Astrocyte (in vitro differentiated cells and primary cell): ENCODE measurements at places on chromosomes 13 and 19. TPM values are rescaled to one million over a fixed set of nuclear protein-coding genes. Genes with fewer than 3 reads are reported as not detected.
A peak's percentile ranks its signal among the peaks of the same experiment; 100 is the strongest.

Gene WDR87
- total RNA-seq = not detected in 2 replicates

Gene KLK4
- not detected in 2 replicates for total RNA-seq

Gene ZNF177
- total RNA-seq = 1.2 and 1.7 TPM in 2 replicates

Gene ZNF835
- total RNA-seq = not detected in 2 replicates

Gene GRWD1
- total RNA-seq = 35.6 and 41.4 TPM in 2 replicates

Gene EDNRB
- total RNA-seq = 3.2 and 3.7 TPM in 2 replicates

Gene TUBA3C
- total RNA-seq = not detected in 2 replicates

Gene NMRK2
- 0.73 TPM in 1 of 2 replicates, not detected in the other for total RNA-seq

Gene FUT3
- total RNA-seq = 0.14 and 0.84 TPM in 2 replicates

Gene MAP4K1
- 0.87 and 1.7 TPM in 2 replicates for total RNA-seq

Gene FGF22
- 0.25 TPM in 1 of 2 replicates, not detected in the other for total RNA-seq

Gene ZNF536
- 0.22 and 0.43 TPM in 2 replicates for total RNA-seq

Gene PINLYP
- 0.30 and 0.96 TPM in 2 replicates for total RNA-seq

Gene ZNF541
- total RNA-seq = not detected in 2 replicates

Gene MBD3L3
- total RNA-seq = not detected in 2 replicates

Gene NOVA2
- total RNA-seq = 10.7 and 11.1 TPM in 2 replicates

Gene ZNF729
- total RNA-seq = not detected in 2 replicates

GRCh38 chr19:6211632-6212402, 68.0 kb downstream of the MLLT1 start:
- H3K36me3 ChIP-seq = no peaks in the 10 kb centered on the region
- no peak for DNase-seq
- no peaks in the 10 kb centered on the region for H3K27me3 ChIP-seq
- H3K27ac ChIP-seq = no peak overlapping the region

- peaks cover 4% of the 10 kb centered on the region for H3K4me1 ChIP-seq
- peak; percentile 63 for DNase-seq
- H3K36me3 ChIP-seq = no peaks in the 10 kb centered on the region
- no peak overlapping the region for H3K4me3 ChIP-seq
- H3K27me3 ChIP-seq = peaks cover 24% of the 10 kb centered on the region
Observed at GRCh38 chr19:42450314-42450934, 7.7 kb upstream of the CXCL17 start.

DNA sequence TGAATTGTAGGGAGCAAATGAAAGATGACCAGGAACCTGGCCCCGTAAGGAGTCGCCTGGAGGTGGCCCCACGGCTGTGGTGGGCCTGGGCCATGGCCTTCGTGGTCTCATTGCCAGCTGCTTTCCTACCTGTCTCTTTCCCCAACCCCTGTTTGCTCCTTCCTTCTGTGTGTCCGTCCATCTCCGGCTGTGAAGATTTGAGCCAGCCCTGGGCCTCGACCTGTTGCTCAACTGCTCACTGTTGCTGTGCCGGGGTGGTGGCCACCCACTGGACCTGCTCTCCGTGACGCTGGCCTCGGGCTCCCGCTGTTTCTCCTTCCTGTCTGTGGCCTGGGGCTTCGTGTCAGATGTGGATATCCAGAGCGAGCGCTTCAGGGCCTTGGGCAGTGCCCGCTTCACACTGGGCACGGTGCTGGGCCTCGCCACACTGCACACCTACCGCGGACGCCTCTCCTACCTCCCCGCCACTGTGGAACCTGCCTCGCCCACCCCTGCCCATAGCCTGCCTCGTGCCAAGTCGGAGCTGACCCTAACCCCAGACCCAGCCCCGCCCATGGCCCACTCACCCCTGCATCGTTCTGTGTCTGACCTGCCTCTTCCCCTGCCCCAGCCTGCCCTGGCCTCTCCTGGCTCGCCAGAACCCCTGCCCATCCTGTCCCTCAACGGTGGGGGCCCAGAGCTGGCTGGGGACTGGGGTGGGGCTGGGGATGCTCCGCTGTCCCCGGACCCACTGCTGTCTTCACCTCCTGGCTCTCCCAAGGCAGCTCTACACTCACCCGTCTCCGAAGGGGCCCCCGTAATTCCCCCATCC, 8.5 kb downstream of the DBP start:
- peaks cover 14% of the 10 kb centered on the region for H3K4me1 ChIP-seq
- H3K27ac ChIP-seq = no peak overlapping the region
- H3K4me3 ChIP-seq = no peak overlapping the region
- no peaks in the 10 kb centered on the region for H3K27me3 ChIP-seq
- DNase-seq = no peak
- H3K36me3 ChIP-seq = no peaks in the 10 kb centered on the region

- no peaks in the 10 kb centered on the region for H3K4me1 ChIP-seq
- no peaks in the 10 kb centered on the region for H3K27me3 ChIP-seq
- no peaks in the 10 kb centered on the region for H3K36me3 ChIP-seq
- no peak overlapping the region for H3K27ac ChIP-seq
- H3K4me3 ChIP-seq = no peak overlapping the region
- DNase-seq = peak; percentile 14
Observed at GRCh38 chr13:112522578-112522977, 65.4 kb downstream of the TUBGCP3 start.

- no peak for DNase-seq
- H3K27ac ChIP-seq = no peak overlapping the region
- no peaks in the 10 kb centered on the region for H3K4me1 ChIP-seq
- no peak overlapping the region for H3K4me3 ChIP-seq
- peaks cover 22% of the 10 kb centered on the region for H3K36me3 ChIP-seq
Observed at GRCh38 chr19:49801401-49801888, 11.6 kb downstream of the FUZ start.

DNA sequence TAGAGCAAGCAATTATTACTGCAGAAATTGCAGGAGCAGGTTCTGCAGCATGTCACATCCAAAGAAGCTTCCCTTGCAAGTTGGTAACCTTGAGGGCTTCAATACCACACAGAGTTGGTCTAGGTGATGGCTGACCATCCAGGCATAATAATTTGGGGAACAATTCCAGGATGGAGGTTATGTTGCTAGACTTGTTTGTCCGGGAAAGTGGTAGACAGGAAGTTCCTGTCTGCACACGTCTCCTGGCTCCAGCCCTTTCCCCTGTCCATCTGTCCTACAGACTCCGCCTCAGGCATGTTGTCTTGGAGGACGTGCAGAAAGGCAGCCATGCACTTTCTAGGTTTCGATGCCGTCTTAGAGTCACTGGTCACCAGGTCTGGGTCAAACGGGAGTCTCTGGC, 26.0 kb downstream of the DPRX start:
- no peaks in the 10 kb centered on the region for H3K27me3 ChIP-seq
- H3K36me3 ChIP-seq = no peaks in the 10 kb centered on the region
- DNase-seq = no peak
- no peak overlapping the region for H3K27ac ChIP-seq
- no peaks in the 10 kb centered on the region for H3K4me1 ChIP-seq

- H3K27me3 ChIP-seq = no peaks in the 10 kb centered on the region
- H3K36me3 ChIP-seq = no peaks in the 10 kb centered on the region
- H3K4me1 ChIP-seq = no peaks in the 10 kb centered on the region
- peak; percentile 82 for DNase-seq
- no peak overlapping the region for H3K4me3 ChIP-seq
Observed at GRCh38 chr13:80116107-80116506, 224.8 kb downstream of the SPRY2 start.

- H3K27me3 ChIP-seq = no peaks in the 10 kb centered on the region
- DNase-seq = no peak
- H3K27ac ChIP-seq = no peak overlapping the region
- H3K36me3 ChIP-seq = no peaks in the 10 kb centered on the region
- no peaks in the 10 kb centered on the region for H3K4me1 ChIP-seq
- H3K4me3 ChIP-seq = no peak overlapping the region
Observed at GRCh38 chr13:41231025-41231677, 32.2 kb downstream of the MTRF1 start.

DNA sequence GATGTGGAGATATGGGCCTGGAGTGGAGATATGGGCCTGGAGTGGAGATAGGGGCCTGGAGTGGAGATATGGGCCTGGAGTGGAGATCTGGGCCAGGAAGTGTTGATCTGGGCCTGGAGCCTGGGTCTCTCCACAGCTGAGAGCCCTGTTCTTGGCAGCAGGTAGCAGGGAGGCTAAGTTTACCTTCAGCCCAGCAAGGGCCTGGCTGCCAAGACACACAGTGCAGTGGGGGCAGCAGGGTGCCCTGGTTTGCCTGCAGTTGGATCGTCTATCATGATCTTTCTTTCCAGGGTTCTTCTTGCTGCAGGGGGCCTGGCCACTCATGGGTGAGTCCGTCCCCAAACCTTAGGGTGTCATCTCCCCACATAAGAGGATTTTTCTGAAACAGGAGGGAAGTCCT, 687 bp downstream of the KIR3DL2 start:
- H3K4me3 ChIP-seq = no peak overlapping the region
- H3K4me1 ChIP-seq = no peaks in the 10 kb centered on the region
- no peak overlapping the region for H3K27ac ChIP-seq
- no peaks in the 10 kb centered on the region for H3K27me3 ChIP-seq

GRCh38 chr19:31519256-31519655, 170.0 kb upstream of the TSHZ3 start:
- H3K4me3 ChIP-seq = no peak overlapping the region
- no peaks in the 10 kb centered on the region for H3K4me1 ChIP-seq
- no peaks in the 10 kb centered on the region for H3K36me3 ChIP-seq
- no peak overlapping the region for H3K27ac ChIP-seq
- no peak for DNase-seq

DNA sequence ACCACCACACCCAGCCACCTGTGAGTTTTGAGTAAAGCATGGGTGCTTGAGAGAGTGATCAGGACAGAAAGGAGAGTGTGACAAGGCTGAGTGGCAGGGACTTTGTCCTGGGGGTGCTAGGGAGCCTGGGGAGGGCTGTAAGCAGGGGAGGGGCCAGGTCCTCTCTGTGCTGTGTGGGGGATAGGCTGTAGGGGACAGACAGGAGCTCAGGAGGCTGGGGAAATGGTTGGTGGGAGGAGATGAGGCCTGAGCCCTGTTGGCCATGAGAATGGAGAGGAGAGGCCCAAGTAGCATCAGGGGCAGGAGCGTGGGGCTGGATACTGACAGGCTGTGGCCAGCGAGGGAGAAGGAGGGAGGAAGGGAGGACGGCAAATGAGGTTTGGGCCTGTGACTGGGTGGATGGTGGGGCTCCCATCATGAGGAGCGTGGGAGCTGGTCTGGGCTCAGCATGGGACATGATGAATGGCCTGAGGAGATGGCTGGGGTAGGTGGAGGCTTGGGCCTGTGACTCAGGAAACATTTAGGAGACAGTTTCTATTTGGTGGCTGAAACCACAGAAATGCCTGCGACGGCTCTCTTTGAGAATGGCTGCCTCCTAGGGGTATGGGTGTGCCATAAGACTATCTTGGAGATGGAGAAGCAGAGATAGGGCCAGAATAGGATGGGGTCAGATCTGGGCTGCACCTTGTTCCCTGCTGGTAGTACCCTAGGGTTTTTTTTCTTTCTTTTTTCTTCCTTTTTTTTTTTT, 25.0 kb downstream of the GRIN2D start:
- no peaks in the 10 kb centered on the region for H3K36me3 ChIP-seq
- peaks cover 18% of the 10 kb centered on the region for H3K4me1 ChIP-seq
- no peak overlapping the region for H3K27ac ChIP-seq
- H3K4me3 ChIP-seq = no peak overlapping the region

- no peak overlapping the region for H3K4me3 ChIP-seq
- no peak for DNase-seq
- H3K27me3 ChIP-seq = no peaks in the 10 kb centered on the region
- peaks cover 3% of the 10 kb centered on the region for H3K4me1 ChIP-seq
Observed at GRCh38 chr19:19276851-19277250, 3.8 kb upstream of the TM6SF2 start.

DNA sequence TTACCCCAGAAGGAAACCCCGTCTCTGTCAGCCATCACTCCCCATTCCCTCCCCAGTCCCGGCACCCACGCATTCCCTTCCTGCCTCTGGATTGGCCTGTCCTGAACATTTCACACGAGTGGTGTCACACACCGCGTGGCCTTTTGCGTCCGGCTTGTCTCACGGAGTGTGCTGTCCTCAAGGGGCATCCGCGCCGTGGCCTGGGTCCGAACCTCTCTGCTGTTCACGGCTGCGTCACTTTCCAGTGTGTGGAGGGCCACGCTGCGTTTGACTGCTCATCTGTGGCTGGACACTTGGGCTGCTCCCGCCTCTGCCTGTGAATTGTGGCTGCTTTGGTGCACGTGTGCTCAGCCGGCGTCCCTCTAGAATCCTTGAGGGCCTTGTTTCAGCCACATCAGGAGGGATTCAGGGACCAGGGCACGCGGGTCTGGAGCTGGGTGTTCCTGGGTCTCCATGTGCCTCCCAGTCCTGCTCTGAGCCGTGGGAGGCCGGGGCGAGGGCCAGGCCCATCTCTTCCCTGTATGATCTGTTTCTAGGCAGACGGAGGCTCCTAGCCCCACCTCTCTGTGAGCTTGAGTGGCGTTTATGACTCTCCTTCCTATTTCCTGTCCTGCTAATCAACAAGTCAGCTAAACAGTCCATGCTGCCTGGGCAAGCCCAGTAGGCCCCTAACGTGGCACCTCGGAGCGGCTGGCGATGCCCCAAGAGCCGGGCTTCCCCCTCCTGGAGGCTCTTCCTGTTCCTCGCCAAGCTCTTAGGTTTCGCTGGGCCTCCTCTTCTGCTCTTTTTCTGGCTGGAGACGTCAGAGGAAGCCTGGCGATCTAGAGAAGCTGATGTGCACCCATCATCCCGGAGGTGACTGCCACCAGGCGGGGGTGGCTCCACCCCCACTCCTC, 8.1 kb downstream of the STK11 start:
- peaks cover 49% of the 10 kb centered on the region for H3K4me1 ChIP-seq
- H3K4me3 ChIP-seq = no peak overlapping the region
- no peaks in the 10 kb centered on the region for H3K27me3 ChIP-seq
- no peaks in the 10 kb centered on the region for H3K36me3 ChIP-seq
- DNase-seq = peak; percentile 67

DNA sequence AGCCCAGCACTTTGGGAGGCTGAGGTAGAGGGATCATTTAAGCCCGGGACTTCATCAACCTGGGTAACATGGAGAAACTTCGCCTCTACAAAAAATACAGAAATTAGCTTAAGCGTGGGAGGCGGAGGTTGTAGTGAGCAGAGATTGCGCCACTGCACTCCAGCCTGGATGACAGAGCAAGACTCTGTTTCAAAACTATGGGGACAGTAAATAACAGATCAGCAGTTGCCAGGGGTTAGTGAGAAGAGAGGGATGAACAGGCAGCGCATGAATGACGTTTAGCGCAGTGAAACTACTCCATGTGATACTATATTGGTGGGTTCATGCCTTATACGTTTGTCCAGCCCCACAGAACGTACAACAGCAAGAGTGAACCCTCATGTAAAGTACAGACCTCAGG, 7.1 kb upstream of the ICAM3 start:
- no peak overlapping the region for H3K4me3 ChIP-seq
- H3K27me3 ChIP-seq = no peaks in the 10 kb centered on the region
- H3K27ac ChIP-seq = no peak overlapping the region
- H3K4me1 ChIP-seq = peaks cover 3% of the 10 kb centered on the region
- peaks cover 5% of the 10 kb centered on the region for H3K36me3 ChIP-seq
- no peak for DNase-seq

- peaks cover 3% of the 10 kb centered on the region for H3K27me3 ChIP-seq
- no peaks in the 10 kb centered on the region for H3K36me3 ChIP-seq
- peaks cover 9% of the 10 kb centered on the region for H3K4me1 ChIP-seq
- no peak overlapping the region for H3K4me3 ChIP-seq
- DNase-seq = no peak
- no peak overlapping the region for H3K27ac ChIP-seq
Observed at GRCh38 chr19:18596752-18597157, 8.2 kb downstream of the REX1BD start.

GRCh38 chr19:52492994-52493470, 34.4 kb upstream of the ZNF808 start:
- DNase-seq = no peak
- no peaks in the 10 kb centered on the region for H3K36me3 ChIP-seq
- no peak overlapping the region for H3K27ac ChIP-seq
- no peaks in the 10 kb centered on the region for H3K4me1 ChIP-seq
- no peaks in the 10 kb centered on the region for H3K27me3 ChIP-seq
- no peak overlapping the region for H3K4me3 ChIP-seq

- H3K27ac ChIP-seq = no peak overlapping the region
- no peaks in the 10 kb centered on the region for H3K4me1 ChIP-seq
- DNase-seq = no peak
- H3K36me3 ChIP-seq = no peaks in the 10 kb centered on the region
- no peak overlapping the region for H3K4me3 ChIP-seq
Observed at GRCh38 chr13:21537105-21537504, 66.9 kb downstream of the MICU2 start.
